ENCODE measurements at places on chromosomes 2 and 18.
A peak's percentile ranks its signal among the peaks of the same experiment; 100 is the strongest.

GRCh38 chr2:239302083-239302807, 98.6 kb downstream of the HDAC4 start:
- peak; percentile 7 for DNase-seq

- DNase-seq = no peak
Measured at GRCh38 chr2:234753701-234754100, 198.1 kb upstream of the SH3BP4 start.

DNA sequence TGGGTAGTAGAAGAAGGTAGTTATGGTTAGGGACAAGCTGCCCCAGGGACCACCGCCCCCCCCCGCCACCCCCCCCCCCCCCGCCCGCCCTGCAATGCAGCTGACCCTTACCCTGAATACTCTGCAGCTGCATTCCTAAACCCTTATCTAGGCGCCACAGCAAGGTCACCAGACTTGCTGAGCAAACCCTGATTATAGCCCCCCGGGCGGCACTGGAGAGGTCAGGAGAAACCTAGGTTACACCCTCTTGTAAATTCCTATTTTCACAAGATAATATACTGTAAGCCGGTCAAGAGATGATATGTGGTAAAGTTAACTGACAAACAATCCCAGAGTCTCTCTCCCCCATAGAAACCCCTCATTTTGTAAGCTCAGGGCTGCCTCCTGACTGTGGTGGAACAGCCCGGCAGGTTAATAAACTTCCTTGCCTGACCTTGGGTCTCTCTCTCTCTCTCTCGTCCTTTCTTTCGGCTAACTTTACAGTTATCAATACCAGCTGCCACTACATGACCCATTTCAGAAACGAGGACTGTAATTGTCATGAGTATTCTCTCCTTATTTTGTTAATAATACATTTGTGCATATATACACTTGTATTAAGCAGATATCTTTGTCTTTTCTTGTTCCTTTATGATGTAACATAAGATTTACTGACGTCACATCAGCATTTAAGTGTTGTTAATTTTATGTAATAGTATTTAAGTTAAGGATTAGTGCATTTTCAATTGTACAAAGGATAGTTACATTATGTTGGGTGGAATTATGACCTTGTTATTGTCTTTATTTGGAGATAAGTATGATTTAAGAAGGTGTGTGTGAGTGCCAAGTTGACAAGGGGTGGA, 22.8 kb upstream of the SMAD4 start:
- no peak for DNase-seq

DNA sequence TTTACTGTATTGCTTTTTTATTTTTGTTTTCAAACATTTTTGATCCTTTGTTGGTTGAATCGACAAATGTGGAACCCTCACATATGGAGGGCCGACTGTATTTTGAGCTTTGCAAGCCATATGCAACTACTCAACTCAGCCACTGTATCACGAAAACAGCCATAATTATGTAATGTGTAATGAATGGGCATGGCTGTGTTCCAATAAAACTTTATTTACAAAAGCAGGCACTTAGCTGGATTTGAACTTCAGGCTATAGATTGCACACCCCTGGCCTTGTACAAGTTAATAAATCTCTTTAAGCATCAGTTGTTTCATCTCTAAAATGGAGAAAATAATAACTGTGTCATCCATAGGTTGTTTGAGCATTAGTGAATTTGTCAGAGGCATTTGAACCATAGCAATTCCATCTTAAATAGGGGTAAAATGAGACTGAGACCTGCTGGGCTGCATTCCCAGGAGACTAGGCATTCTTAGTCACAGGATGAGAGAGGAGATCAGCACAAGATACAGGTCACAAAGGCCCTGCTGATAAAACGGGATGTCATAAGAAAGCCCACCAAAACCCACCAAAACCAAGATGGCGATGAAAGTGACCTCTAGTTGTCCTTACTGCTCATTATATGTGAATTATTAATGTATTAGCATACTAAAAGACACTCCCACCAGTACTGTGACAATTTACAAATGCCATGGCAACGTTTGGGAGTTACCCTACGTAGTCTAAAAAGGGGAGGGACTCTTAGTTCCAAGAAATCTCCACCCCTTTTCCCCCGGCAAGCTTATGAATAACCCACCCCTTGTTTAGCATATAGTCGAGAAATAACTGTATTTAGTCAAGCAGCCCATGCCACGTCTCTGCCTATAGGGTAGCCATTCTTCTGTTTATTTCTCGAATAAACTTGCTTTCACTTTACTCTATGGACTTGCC, 13.7 kb upstream of the LTBP1 start:
- DNase-seq = no peak

GRCh38 chr2:133152801-133153200, 415.5 kb downstream of the NCKAP5 start:
- no peak for DNase-seq

DNA sequence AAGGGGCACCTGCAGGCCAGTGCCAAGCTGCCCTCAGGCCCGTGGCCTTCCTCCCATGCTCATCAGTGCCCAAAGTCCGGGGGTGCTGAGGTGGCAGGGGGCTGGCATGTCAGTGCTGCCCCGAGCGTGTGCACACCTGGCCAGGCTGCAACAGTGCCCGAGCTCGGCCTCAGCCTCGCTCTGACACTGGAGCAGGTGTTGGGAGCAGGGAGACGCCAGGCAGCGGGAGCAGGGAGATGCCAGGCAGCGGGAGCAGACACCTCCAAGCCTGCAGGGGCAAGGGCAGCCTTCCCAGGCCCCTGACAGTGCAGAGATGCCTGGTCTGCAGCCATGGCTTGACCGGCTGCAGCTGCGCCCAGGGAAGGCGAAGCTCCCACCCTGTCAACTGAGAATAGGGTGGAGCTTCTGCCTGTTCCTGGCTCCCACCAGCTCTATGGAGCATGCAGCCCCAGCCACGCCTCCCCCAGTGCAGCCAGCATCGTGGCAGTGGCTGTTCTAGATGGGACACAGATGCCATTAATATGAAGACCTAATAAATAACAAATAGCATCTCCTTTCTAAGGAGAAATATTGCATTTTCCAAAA, 82.4 kb downstream of the DTNB start:
- DNase-seq = no peak

GRCh38 chr2:75676464-75676863, 29.9 kb downstream of the MRPL19 start:
- DNase-seq = no peak
